ENCODE measurements at places on chromosomes 16 and 17. TPM values are rescaled to one million over a fixed set of nuclear protein-coding genes. Genes with fewer than 3 reads are reported as not detected.

Gene SUMO2
- total RNA-seq = 594 TPM

Gene SLC52A1
- total RNA-seq = not detected

Gene CCT6B
- 0.51 TPM for total RNA-seq

Gene PRSS8
- total RNA-seq = 0.58 TPM

Gene NARF
- total RNA-seq = 55.9 TPM

Gene TMEM114
- not detected for total RNA-seq

All from activated T-cell treated with anti-CD3 and anti-CD28 coated beads, Interleukin-2, amount 50 U/mL, for 4 hours (primary cell).